ENCODE measurements at places on chromosomes 5 and 9.

- no peak for DNase-seq
Observed at GRCh38 chr5:32639943-32640342, 54.6 kb downstream of the SUB1 start.

GRCh38 chr9:69976152-69976551 lies 67.5 kb upstream of the MAMDC2 start:
- no peak for DNase-seq

- DNase-seq: no peak
Observed at GRCh38 chr9:72952914-72953313, at the start of gene ALDH1A1. ALDH1A1 (minus strand) TSS chr9:72953053; CDS start chr9:72953000, 53 bp downstream.

DNA sequence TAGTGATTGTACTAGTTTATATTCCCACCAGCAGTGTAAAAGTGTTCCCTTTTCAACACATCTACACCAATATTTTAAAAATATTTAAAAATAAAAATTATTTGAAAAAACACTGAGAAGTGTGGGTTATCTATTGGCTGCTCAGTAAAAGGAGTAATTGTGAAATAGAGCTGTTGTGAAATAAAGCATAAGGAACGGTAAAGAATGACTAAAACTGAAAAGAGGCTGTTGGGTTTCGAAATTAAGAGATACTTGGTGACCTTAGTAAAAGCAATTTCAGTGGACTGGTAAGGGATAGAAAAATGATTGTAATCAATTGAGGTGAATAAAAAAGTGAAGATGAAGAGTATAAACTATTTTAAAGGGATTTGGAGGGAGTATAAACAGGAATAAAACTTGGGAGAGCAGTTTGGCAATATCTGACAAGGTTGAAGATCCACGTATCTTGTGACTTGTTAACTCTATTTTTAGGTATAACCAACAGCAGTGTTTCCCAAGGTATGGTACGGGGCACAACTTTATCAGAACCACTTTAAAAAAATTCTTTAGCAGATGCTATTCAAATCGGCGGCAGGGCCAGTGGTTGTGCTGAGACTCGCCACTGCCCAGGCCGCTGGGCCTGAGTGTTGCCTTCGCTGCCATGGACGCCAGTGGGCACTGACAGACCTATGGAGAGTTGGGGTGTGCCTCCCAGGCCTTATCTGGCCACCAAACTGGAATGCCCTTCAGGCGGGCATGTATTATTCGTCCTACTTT lies 63.3 kb downstream of the TMEM38B start:
- no peak for DNase-seq

- DNase-seq: no peak
Observed at GRCh38 chr5:88686726-88687125, 196.3 kb downstream of the MEF2C start.

DNA sequence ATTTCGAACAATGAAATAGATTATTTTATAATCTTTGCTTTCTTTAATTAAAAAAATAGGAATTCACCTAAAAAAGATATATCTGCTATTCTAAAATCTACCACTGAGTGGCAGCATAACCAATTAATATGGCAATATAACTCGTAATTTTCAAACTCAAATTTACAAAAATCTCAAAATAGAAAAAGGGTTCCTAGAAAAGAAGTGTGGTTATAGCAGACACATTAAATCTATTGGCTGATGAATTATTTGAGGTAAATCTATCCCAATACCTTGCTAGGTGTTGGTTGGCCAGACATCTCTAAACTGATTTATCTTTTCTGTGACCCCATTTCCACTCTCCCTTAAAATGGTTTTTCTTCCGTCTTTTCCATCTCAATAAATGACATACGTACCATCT lies 30.2 kb upstream of the NRG2 start:
- DNase-seq: peak; percentile 45

DNA sequence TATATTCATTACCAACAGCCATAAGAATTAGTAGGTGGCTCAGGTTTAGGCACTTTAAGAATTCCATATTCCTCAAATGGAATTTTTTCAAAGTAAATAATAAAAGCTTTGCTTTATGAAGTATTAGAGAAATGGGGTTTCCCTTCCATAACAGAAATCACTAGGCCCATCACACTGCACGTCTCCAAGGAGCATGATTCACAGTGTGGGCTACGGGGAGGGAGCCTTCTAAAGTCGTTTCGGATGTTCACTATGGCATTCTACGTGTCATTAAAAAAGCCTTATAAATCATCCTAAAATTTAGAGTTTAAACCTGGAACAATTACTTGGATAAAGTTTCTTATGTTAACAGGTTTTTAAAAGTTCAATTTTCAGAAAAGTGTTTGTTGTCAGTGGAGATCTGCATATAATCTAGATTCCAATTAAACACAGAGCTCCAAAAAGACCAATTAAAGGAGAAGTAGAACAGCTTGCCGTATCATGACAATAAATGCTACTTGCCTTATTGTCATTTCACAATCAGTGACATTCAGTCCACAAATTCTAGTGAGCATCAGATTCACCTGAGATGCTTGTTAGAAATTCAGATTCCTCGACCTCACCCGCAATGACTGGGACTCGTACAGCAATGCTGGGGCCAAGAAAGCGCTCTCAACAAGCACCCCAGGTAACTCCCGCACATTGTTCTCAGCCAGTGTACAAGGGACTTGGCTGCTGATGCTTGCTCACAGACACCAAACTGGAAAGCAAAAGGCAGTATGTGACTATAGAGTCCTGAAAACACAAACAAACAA lies 115.7 kb downstream of the NFIB start:
- DNase-seq: no peak

- no peak for DNase-seq
Observed at GRCh38 chr9:123309611-123310010, 41.2 kb upstream of the STRBP start.

DNA sequence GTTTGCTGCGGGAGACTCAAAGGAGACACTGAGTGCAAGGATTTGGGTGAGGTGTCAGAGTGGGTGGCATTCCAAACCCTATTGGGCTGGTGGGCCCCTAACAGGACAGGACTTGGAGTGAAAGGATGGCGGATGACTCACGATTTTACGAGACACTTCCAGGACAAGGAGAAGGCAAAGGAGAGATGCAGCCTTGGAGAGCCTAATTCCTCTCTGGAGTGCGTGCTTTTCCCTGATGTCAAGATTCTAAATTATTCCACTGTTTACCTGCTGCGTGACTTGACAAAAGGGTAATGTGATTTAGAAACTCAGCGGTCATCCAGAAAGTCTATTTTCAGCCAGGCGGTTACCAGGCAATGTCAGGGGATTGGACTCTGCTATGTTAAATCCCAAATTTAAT lies 41.6 kb upstream of the CD180 start:
- no peak for DNase-seq
